ENCODE measurements at places on chromosomes 13 and 19.

DNA sequence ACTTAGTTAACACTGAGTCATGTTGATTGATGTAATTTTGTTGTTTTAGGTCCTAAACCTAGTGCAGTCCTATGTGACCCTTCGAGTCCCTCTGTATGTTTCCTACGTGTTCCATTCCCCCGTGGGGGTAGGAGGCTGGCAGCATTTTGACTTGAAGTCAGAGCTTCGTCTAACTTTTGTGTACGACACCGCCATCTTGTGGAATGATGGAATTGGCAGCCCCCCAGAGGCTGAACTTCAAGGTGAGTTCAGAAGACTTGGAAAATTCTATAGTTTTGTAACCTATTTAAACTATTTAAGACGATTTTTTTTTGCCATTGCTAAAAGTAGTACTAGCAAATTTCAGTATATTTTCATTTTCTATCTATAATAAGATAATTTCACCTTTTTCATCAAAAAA, 117.9 kb downstream of the STOML3 start:
- peak; percentile 55 for DNase-seq

DNA sequence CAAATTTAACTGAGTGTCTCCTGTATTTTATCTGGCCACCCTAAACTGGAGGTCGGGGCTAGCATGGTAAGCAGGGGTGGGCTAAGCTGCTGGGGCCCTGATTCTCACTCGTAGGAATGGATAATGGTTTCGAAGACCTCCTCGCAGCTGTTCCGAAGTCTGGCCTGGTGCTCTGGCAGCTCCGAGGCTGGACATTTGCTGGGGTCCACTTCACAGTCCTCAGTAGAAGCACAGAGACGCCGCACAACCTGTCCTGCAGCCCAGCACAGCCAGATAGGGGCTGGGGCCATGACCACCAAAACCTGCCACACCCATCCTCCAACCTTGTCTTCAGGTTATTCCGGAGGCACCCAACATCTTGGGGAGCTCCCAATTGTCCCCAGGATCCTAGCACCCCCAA, 6.2 kb upstream of the WIZ start:
- no peak for DNase-seq

DNA sequence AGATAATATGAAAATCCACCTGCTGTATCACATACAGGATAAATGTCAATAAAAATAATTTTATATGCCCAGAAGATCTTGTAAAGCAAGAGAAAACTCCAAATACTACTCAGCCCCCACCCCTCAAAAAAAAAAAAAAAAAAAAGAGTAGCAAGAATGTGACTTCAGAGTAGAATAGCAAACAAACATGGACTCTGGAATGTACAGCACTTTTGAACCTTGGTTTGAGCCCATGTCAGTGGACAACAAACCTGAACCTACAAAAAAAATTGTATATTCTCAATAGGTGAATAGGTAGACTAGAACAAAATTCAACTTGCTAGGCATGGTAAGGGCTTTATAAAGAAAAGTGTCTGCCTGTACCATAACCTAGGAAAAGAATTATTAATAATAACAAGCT, 428.0 kb downstream of the SLITRK6 start:
- DNase-seq: no peak

- DNase-seq: no peak
Measured at GRCh38 chr13:113582841-113583631, 1.5 kb upstream of the TFDP1 start.

- DNase-seq: no peak
Measured at GRCh38 chr19:30653646-30654386, 281.6 kb downstream of the ZNF536 start.

DNA sequence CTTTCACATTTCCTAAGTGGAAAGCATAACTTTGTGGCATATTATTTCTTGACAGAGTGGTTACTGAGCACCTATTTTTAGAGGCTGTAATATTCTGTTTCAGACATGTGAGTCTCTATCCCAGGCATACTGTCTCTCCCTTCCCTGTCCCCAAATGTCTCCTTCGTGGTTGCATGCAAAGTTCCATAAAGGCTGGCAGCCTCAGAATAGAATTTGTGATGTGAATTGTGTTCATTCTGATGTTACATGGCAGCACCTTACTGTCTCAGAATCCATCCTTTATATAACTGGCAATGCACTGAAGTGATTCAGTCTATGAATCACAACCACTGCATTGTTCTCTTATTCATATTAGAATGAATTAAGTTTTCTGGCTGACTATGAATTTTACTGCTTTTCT, 89.0 kb upstream of the SLC7A1 start:
- DNase-seq: no peak

- DNase-seq: no peak
Measured at GRCh38 chr13:26280295-26280694, 26.4 kb downstream of the CDK8 start.

DNA sequence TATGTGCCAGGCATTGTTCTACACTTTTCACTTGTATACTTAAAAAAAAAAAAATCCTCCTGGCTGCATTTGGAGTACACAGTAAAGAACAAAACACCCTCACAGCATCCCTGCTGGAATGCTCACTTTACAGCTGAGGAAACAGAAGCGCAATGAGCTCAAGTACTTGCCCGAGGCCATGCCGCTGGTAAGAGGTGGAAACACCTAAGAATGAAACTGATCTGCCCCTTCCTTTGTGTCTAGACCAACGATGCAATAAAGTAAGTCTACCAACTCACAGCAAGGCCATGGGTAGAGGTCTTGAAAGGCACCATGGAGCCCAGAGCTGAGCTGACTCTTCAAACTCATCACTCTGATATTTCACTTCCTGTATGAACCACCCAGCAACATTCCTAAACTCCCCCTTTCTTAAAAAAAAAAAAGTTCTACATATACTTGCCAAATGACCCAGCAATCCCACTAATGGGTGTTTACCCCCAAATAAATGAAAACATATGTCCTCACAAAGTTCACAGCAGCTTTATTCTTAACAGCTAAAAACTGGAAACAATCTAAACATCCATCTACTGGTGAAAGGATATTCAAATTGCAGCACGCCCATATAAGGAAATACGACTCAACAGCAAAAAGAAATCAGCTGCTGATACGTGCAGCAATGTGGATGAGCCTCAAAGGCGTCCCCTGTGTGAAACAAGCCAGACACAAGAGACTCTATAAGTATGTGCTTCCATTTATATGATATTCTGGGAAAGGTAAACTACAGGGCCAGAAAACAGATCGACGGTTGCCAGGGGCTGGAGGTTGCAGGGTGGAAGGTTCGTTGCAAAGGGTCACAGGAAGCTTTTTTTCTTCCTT, 236.6 kb upstream of the MAB21L1 start:
- no peak for DNase-seq

GRCh38 chr13:98827449-98827848, 75.0 kb upstream of the SLC15A1 start:
- no peak for DNase-seq

GRCh38 chr13:95588134-95588533, 35.6 kb downstream of the CLDN10 start:
- DNase-seq: no peak

DNA sequence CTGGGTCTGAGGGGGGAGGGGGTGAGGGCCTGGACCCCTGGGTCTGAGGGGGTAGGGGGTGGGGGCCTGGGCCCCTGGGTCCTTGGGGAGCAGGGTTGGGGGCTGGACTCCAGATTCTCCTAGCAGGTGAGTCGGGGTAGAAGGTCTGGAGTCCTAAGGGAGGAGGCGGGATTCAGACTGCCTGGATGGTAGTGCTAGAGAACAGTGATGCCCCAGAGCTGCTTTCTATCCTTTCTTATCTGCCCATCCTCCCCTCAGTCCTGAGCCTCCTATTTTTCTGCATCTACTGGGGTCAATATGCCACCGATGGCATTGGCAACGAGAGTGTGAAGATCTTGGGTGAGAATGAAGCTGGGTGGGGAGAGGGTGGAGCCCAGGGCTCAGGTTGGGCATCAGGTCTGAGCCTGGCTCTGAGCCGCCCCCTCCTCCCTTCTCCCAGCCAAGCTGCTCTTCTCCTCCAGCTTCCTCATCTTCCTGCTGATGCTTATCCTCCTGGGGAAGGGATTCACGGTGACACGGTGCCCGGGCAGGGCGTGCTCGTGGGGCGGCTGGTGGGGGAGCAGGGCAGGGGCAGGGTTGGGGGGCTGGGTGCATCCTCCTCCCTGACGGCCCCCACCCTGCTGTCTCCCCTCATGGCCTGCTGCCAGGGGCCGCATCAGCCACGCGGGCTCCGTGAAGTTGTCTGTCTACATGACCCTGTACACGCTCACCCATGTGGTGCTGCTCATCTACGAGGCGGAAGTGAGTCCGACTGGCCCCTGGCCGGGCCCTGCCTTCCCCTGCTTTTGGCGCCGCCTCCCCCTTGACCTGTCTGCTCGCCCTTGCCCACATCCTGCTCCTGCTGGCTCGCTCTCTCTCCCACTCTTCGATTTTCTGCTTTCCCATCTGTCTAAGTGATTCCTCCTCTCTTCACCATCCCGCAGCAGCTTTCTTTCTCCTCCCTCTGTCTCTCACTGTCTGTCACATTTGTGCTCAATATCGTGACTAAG, 3.4 kb downstream of the TMEM145 start:
- DNase-seq: no peak

GRCh38 chr13:59094181-59094580, 1069.5 kb downstream of the DIAPH3 start:
- DNase-seq: no peak

DNA sequence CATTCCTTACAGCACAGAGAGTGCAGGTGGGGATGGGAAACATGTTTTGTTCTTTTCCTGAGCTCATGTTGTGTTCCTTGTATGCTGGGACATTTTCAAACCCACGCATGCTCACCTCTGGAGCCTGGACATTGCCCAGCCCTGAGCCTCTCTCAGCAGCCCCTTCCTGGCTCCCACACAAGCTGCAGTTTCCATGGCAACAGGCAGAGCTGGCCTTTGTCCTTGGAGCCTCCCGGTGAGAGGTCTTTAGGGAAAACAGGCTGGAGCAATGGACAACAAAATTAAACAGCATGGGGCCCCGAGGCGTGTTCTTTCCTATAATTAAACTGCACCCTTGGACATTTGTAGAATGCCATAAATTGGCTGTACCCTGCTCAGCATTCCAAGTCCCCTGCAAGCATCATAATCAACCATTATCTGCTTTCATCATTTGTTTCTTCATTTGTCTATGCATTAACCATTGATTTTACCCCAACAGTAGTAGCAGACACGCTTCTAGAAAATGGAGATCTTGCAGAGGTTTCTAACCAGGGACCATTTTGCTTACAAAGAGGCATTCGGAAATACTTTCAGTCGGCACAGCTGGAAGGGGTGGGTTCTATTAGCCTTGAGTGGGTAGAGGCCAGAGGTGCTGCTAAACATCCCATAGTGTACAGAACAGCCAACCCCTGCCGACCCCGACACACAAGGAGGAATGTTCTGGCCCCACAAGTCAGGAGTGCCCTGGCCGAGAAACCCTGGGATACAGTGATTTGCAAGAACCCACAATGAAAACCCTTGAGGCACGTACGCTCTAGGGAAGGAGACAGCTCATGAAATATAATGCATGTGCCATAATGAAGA, 133.4 kb upstream of the PEG3 start:
- no peak for DNase-seq

DNA sequence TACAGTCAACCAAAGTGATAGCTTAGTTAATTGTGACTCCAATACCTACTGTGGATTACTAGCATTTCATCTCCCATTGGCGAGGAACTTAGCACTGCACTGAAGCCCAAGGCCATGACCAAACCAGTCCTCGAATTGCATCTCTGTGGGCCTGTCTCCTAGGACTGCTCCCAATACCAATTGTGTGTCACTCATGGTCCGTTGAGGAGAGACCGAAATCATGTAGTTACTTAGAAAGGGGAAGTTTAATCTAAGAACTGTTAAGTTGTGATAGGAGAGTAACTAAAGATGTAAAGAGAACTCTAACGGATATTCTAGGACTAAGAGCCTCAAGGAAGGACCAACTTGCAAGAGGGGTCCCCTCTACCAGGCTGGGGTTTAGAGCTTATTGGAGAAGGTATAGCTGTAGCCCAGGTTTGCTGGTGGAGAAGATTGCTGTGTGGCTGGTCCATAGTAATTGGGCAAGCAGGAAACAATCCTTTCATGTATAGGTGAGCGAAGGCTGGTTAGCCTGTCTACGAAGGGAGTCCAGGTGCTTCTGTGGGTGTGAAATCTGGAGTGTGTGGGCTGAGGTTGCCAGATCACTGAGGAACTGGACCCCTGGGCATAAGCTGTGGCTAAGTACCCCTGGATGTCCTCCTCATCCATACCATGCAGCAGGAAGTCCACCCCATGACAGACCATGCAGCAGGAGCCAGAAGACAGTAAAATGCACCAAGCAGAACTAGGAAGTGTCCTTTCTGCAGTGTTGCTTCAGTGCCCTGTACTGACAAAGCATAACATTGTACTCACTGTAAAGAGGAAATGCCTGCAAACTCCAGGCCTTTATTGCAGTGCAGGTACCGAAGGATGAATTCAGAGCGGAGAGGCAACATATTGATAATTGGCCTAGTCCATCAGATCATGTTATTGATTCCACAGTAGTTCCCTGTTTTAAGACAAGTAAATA, 30.8 kb downstream of the DNAJC3 start:
- DNase-seq: no peak

DNA sequence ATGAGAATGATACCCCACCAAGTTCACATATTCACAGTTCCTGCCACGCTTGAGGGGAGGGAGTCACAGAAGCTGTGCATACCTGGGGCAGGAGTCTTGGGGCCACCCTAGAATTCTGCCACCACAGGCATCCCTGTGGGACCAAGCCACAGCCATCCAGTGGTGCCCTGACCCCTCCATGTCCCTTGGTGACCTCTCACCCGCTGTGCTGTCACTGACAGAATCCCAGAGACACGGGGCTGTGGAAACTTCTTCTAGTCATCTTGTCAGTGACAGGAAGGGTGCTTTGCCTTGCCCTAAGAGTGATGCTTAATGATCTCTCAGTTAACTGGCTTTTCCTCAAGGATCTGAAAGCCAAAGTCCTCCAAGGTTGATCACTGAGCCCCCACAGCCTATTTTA, 58.4 kb upstream of the UQCRFS1 start:
- DNase-seq: no peak

GRCh38 chr13:51240958-51241357, 18.8 kb downstream of the FAM124A start:
- no peak for DNase-seq

Data from NCI-H2081 (cell line).